ENCODE measurements at places on chromosomes 13 and 19. TPM values are rescaled to one million over a fixed set of nuclear protein-coding genes. Genes with fewer than 3 reads are reported as not detected.
A peak's percentile ranks its signal among the peaks of the same experiment; 100 is the strongest.

DNA sequence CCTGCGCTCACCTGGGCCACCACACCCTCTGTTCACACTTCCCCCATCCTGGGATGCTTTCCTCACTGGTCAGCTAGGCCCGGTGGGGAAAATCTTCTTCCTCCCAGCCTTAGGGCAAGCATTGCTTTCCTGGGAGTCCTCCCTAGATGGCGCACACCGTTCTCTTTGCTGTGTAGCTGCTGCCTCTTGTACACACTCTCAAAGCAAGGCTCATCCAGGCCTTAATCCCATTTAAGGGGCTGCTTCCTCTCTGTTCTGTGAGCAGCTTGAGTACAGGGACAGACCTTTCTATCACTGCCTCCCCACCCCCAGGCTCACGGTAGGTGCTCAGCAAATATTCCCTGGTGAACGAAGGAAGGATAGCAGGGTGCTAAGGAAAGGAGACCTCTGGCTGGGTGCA lies 11.1 kb downstream of the SLC7A10 start:
- H3K36me3 ChIP-seq = no peaks in the 10 kb centered on the region
- DNase-seq = peak; percentile 63
- H3K4me1 ChIP-seq = no peaks in the 10 kb centered on the region

DNA sequence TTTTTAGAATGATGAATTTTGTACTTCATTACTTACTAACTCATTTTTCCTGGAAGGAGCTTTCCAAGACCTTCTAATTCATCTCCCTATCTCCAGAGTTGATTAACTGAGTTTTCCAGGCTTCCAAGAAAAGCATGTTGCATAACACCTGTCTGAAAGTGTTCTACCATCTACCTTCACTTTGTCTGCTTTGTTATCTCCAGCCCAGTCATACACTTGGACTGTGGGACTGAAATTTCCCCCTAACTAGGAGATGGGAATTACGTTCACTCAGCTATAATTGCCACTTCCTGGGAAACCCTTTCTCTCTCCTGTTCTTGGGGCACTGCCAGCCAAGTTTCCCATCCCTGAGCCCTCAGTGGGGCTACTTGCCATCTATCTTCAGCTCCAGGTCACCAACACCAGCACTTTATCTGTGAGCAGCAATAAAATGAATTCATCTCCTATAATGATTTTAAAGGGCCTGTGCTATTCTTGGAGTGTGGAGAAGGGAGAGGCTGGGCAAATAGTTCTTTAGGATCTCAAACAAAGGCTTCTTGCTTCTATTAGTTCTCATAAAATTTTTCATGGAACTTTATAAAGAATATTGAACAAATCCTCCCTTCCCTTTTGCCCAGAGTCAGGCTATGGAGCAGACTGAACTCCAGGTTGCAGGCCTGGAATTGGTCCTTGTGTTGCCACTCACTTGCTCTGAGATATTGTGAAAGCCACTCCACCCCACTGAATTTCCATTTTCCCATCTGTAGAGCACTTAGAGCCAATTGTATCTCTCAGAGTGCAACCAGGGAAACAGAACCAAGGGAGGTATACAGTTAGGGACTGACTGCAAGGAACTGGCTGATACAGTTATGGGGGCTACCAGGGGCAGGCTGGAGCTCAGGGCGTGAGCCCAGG lies 17.8 kb upstream of the ATP12A start:
- H3K36me3 ChIP-seq = no peaks in the 10 kb centered on the region
- no peak overlapping the region for H3K4me3 ChIP-seq
- no peak overlapping the region for H3K27ac ChIP-seq
- no peaks in the 10 kb centered on the region for H3K4me1 ChIP-seq
- no peak for DNase-seq

GRCh38 chr19:39850892-39851291 lies 4.7 kb upstream of the FBL start:
- no peak overlapping the region for H3K27ac ChIP-seq
- H3K27me3 ChIP-seq = no peaks in the 10 kb centered on the region
- no peak overlapping the region for H3K4me3 ChIP-seq
- H3K36me3 ChIP-seq = no peaks in the 10 kb centered on the region

- no peaks in the 10 kb centered on the region for H3K36me3 ChIP-seq
- H3K27ac ChIP-seq = no peak overlapping the region
- DNase-seq = no peak
- H3K4me3 ChIP-seq = no peak overlapping the region
- no peaks in the 10 kb centered on the region for H3K4me1 ChIP-seq
- H3K27me3 ChIP-seq = no peaks in the 10 kb centered on the region
These were observed 385.8 kb downstream of the ITGBL1 start for GRCh38 chr13:101838323-101838722.

GRCh38 chr13:50459658-50460057 lies 383.8 kb downstream of the DLEU7 start:
- H3K36me3 ChIP-seq = no peaks in the 10 kb centered on the region
- no peak overlapping the region for H3K4me3 ChIP-seq
- H3K27ac ChIP-seq = no peak overlapping the region
- DNase-seq = no peak

GRCh38 chr19:17079710-17080439 lies 4.3 kb downstream of the MYO9B start:
- no peak overlapping the region for H3K4me3 ChIP-seq
- no peaks in the 10 kb centered on the region for H3K27me3 ChIP-seq
- H3K4me1 ChIP-seq = peaks cover 4% of the 10 kb centered on the region
- H3K36me3 ChIP-seq = no peaks in the 10 kb centered on the region

- H3K27ac ChIP-seq = peak within 1 kb of the TSS; percentile 65
- peaks cover 9% of the 10 kb centered on the region for H3K36me3 ChIP-seq
- no peak for DNase-seq
These were observed at the start of gene CD79A for GRCh38 chr19:41876847-41877832. TSS of gene CD79A (plus strand) at chr19:41877279. CDS start at chr19:41877305, 26 bp downstream.

- H3K4me1 ChIP-seq = peaks cover 20% of the 10 kb centered on the region
- H3K27me3 ChIP-seq = no peaks in the 10 kb centered on the region
- H3K4me3 ChIP-seq = no peak overlapping the region
- no peak overlapping the region for H3K27ac ChIP-seq
- no peaks in the 10 kb centered on the region for H3K36me3 ChIP-seq
These were observed 33.9 kb upstream of the FLT1 start for GRCh38 chr13:28528848-28529247.

GRCh38 chr19:10552510-10553053 lies 8.9 kb downstream of the ATG4D start:
- H3K4me1 ChIP-seq = no peaks in the 10 kb centered on the region
- no peak overlapping the region for H3K27ac ChIP-seq
- H3K27me3 ChIP-seq = no peaks in the 10 kb centered on the region

- no peaks in the 10 kb centered on the region for H3K4me1 ChIP-seq
- no peaks in the 10 kb centered on the region for H3K36me3 ChIP-seq
- no peak overlapping the region for H3K4me3 ChIP-seq
- no peak for DNase-seq
- no peaks in the 10 kb centered on the region for H3K27me3 ChIP-seq
These were observed 2.9 kb upstream of the C19orf85 start for GRCh38 chr19:55467236-55468053.

DNA sequence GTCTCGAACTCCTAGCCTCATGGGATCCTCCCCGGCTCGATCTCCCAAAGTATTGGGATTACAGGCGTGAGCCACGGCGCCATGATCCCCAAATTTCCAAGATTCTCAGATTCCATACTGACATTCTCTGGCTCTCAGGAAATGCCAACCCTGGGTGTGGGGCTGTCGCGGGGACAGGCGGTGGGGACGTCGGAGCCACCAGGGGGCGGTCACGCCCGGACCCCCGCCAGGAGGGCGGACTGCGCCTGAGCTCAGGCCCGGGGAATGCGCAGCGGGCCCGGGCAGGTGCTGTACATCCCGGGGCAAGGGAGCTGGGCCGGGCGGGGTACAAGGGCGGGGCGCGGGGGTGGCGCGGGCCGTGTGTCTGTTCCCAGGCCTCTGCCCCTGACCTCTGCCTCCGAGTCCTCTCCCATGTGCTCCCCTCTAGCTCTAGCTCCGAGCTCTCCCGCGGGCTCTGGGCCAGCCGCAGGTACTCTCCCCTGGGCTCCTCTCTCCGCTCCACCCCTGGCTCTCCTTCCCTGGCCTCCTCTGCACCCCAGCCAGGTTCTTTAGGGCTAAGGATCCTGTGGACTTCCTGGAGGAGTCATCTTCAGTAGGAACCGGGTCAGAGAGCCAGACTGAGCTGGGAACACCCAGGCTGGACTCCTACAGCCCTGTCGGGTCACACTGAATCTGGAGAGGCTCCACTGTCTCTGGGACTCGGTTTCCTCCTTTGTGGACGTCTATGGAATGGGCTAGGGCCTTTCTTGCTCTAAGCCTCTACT lies 2.4 kb downstream of the PPP1R13L start:
- H3K27me3 ChIP-seq = no peaks in the 10 kb centered on the region
- no peaks in the 10 kb centered on the region for H3K36me3 ChIP-seq
- H3K4me1 ChIP-seq = peaks cover 14% of the 10 kb centered on the region
- no peak overlapping the region for H3K4me3 ChIP-seq

- no peak overlapping the region for H3K4me3 ChIP-seq
- DNase-seq = no peak
- no peaks in the 10 kb centered on the region for H3K36me3 ChIP-seq
- H3K4me1 ChIP-seq = no peaks in the 10 kb centered on the region
- no peak overlapping the region for H3K27ac ChIP-seq
These were observed 17.5 kb downstream of the CEACAM3 start for GRCh38 chr19:41813911-41814310.

GRCh38 chr19:16457195-16457953 lies 14.4 kb downstream of the EPS15L1 start:
- H3K4me3 ChIP-seq = no peak overlapping the region

- no peak overlapping the region for H3K27ac ChIP-seq
- DNase-seq = peak; percentile 81
- H3K4me1 ChIP-seq = peaks cover 5% of the 10 kb centered on the region
- H3K36me3 ChIP-seq = no peaks in the 10 kb centered on the region
- H3K4me3 ChIP-seq = no peak overlapping the region
These were observed 21.9 kb downstream of the GRIN2D start for GRCh38 chr19:48415395-48415794.

DNA sequence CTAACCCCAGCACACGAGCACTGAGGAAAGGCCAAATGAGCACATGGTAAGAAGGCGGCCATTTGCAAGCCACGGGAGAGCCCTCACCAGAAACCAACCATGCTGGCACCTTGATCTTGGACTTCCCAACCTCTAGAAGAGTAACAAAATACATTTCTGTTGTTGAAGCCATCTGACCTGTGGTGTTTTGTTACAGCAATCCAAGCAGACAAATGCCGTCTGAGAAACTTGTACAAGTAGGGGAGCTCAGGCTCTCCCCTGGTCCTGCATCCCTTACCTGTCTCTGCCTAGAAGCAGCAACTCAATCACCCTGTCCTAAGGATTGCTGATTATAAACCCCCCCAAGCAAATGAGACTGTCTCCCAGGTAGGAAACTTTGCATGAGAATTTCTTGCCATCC lies 255.0 kb upstream of the MAB21L1 start:
- no peaks in the 10 kb centered on the region for H3K4me1 ChIP-seq
- H3K36me3 ChIP-seq = no peaks in the 10 kb centered on the region
- no peak for DNase-seq
- no peak overlapping the region for H3K27ac ChIP-seq
- no peaks in the 10 kb centered on the region for H3K27me3 ChIP-seq
- H3K4me3 ChIP-seq = no peak overlapping the region

- no peak for DNase-seq
- H3K27ac ChIP-seq = no peak overlapping the region
- no peak overlapping the region for H3K4me3 ChIP-seq
These were observed 4.2 kb upstream of the ATP12A start for GRCh38 chr13:24675806-24676570.

DNA sequence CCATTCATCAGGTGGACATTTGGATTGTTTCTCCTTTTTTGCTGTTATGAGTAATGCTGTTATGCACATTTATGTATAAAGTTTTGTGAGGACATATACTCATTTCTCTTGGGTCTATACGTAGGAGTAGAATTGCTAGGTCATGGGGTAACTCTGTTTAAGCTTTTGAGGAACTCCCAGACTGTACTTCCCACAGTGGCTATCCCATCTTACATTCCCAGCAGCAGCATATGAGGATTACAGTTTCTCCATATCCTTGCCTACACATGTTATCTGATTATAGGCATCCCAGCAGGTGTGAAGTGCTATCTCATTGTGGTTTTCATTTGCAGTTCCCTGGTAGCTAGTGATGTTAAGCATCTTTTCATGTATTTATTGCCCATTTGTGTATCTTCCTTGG lies 5.9 kb downstream of the ZSCAN22 start:
- H3K4me3 ChIP-seq = no peak overlapping the region
- no peak for DNase-seq
- H3K4me1 ChIP-seq = no peaks in the 10 kb centered on the region
- H3K36me3 ChIP-seq = no peaks in the 10 kb centered on the region

DNA sequence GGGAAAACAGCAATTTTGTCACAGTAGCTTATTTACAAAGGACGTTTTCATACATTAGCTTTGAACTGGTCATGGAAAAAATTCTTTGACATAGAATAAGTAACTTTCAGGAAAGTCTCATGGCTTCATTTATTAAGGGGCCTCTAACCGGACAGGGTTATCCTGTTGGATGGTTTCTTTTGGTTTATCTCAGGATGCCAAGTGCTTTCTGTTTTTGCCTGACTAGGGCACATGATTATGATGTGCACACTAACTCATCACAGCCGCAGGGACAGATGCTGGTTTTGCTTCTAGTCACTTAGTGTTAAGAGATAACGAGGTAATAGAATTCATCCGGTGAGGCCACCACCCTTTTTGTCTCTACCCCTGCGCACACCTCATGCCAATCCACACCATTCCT lies 53.0 kb downstream of the TGDS start:
- H3K36me3 ChIP-seq = no peaks in the 10 kb centered on the region
- no peaks in the 10 kb centered on the region for H3K4me1 ChIP-seq
- H3K4me3 ChIP-seq = no peak overlapping the region
- H3K27me3 ChIP-seq = peaks cover 19% of the 10 kb centered on the region
- no peak overlapping the region for H3K27ac ChIP-seq
- DNase-seq = no peak

- no peaks in the 10 kb centered on the region for H3K36me3 ChIP-seq
- H3K27me3 ChIP-seq = no peaks in the 10 kb centered on the region
- H3K4me3 ChIP-seq = no peak overlapping the region
- H3K27ac ChIP-seq = no peak overlapping the region
These were observed 476.7 kb downstream of the RFC3 start for GRCh38 chr13:34294483-34295129.

DNA sequence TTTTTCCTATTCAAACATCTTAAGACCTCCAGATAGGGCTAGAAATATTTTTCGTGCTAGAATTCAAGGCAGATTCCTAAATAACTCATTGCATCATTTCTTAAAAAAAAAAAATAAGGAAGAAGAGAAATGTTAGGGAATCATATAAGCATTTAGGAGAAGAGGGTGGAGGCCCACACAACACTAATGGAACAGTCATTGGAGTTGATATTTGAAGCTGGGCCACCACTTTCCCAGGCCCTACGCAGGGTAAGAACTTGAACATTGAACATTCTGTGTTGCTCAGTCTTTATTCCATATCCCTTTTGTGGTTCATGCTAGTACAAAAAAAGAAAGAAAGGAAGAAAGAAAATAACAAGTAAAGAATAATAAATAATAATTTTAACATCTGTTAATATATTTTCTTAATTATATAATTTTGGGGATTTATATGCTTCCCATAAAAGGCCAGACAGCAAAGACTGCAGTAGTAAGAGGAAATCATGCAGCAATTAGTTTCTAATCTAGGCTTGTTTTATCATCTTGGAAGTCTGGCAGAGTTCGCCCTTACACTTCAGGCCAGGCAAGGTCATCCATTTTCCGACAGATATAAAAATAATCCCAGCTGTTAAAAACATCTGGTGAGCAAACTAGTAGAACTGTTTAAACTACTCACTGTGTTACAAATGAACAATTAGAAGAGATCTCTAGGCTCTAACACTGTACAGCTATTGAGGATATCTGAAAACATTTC lies 127.7 kb downstream of the FRY start:
- H3K4me3 ChIP-seq = no peak overlapping the region
- no peak for DNase-seq
- no peak overlapping the region for H3K27ac ChIP-seq
- no peaks in the 10 kb centered on the region for H3K27me3 ChIP-seq
- H3K4me1 ChIP-seq = no peaks in the 10 kb centered on the region

The EPSTI1 gene
- 0.13 TPM for total RNA-seq

The ATP4A gene
- total RNA-seq = not detected

The ITGBL1 gene
- 0.64 TPM for total RNA-seq

The PSG6 gene
- not detected for total RNA-seq

The IQCN gene
- 10.2 TPM for total RNA-seq

The FPR2 gene
- total RNA-seq = not detected

The SAMD1 gene
- 56.0 TPM for total RNA-seq
